MG63 (cell line): ENCODE measurements at places on chromosomes 13 and 19. TPM values are rescaled to one million over a fixed set of nuclear protein-coding genes. Genes with fewer than 3 reads are reported as not detected.

Gene AMER2
- not detected in 2 replicates for total RNA-seq

GRCh38 chr13:22176968-22177520 lies 506.2 kb downstream of the FGF9 start:
- peak; percentile 15 for DNase-seq

GRCh38 chr13:50766013-50766412 lies 77.5 kb downstream of the DLEU7 start:
- no peak for DNase-seq

GRCh38 chr13:87894059-87894458 lies 222.9 kb downstream of the SLITRK5 start:
- DNase-seq, result no peak

Gene MAN2B1
- total RNA-seq, result 37.5 and 91.0 TPM in 2 replicates

GRCh38 chr19:47609906-47610894 lies 1.3 kb downstream of the BICRA start:
- DNase-seq, result peak; percentile 53

GRCh38 chr13:99310382-99311031 lies 3.3 kb upstream of the GPR183 start:
- no peak for DNase-seq

GRCh38 chr13:21898459-21898858 lies 227.6 kb downstream of the FGF9 start:
- DNase-seq, result no peak

Gene TNFRSF19
- 0.27 and 1.3 TPM in 2 replicates for total RNA-seq

Gene ZNF534
- total RNA-seq, result not detected in 2 replicates

DNA sequence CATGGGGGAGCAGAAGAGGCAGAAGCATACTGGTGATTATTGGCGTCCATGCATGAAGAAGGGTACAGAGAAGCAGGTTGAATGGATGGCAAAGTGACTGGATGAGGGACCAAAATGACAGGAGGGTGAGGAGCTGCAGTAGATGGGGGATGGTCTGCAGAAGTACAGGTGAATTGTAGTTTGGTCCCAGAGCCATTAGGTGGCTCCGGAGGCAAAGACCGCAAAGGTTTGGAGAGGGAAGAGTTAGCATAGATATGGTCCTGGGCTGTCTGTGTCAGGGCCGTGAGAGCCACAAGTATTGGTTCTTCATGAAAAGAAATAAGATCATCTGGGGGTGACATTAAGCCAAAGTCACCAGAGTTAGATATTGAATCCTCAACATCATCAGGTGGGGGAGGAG lies 59.0 kb upstream of the ZNF726 start:
- no peak for DNase-seq

- no peak for DNase-seq
These were observed 8.8 kb upstream of the CD22 start for GRCh38 chr19:35320065-35320713.

- DNase-seq, result no peak
These were observed 16.1 kb upstream of the DCLK1 start for GRCh38 chr13:36147330-36147729.

- DNase-seq, result no peak
These were observed 474 bp downstream of the ARHGEF18 start for GRCh38 chr19:7349231-7349591.

Gene NKG7
- total RNA-seq, result not detected in 2 replicates

DNA sequence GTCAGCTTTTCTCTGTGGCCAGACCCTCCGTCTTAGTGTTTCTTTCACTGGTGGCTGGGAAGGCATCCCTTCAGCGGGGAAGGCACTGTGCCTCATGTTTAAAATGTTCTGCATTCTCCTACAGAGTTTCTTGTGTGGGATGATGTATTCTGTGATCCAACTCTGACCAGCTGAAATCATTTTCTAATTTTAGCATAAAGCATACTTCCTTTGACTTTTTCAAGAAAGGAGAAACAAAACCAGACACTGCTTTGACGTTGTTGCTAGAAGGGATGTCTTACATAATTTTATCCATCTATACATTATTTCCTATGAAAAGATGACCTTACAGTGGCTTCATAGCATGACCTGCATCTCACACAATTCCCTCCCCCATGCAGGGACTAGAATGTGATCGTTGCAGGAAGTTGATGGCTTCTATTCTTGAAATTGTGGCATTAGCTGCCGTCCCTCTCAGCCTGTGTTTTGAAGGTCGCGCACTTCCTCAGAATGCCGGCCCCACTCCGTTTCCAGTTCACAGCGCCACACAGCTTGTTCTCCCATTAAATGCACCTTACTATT lies 38.6 kb upstream of the TEX29 start:
- no peak for DNase-seq

GRCh38 chr13:47000165-47000564 lies 103.3 kb upstream of the HTR2A start:
- no peak for DNase-seq

- DNase-seq, result no peak
These were observed 3.1 kb downstream of the ZNF784 start for GRCh38 chr19:55621205-55621672.

DNA sequence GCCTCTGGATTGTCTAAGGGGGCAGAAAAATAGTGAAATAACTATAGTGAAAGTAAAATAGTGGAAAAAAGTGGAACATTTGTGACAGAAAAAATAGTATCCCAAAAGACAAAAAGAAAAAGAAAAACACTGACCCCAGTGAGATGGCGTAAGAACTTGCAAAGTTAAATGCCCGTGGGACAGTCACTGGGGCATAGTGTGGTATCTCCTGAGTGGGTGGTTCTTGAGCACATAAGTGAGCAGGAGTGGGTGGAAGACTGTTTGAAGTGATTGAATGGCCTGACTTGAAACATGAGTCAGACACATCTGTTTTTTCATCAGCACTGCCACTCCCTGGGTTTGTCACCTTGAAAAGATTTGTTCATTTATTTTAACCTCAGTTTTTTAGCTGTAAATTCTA lies 2.5 kb downstream of the ZNF430 start:
- no peak for DNase-seq

DNA sequence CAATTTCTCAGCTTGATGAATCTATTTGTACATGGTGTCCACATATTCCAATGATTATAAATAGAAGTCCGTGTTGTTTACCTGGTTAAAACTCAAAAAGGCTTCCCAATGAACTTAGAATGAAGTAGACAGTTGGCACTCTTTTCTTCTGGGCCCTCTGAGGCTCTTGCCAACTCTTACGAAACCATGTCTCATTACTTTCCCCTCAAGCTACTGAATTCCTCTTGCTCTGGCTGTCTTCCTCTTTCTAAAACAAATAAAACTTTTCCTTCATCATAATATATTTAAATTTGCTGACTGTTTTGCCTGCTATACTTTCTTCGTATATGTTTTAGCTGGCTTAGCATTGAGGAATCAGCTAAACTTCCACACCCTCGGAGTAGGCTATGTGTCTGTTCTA lies 139.7 kb downstream of the SLITRK6 start:
- DNase-seq, result peak; percentile 28

Gene SLITRK6
- total RNA-seq, result 1.4 and 2.3 TPM in 2 replicates

GRCh38 chr19:10690341-10690781 lies 10.9 kb upstream of the QTRT1 start:
- no peak for DNase-seq

- no peak for DNase-seq
These were observed 84.6 kb downstream of the CYSLTR2 start for GRCh38 chr13:48738311-48738710.

Gene KIR3DL2
- total RNA-seq, result not detected in 2 replicates

DNA sequence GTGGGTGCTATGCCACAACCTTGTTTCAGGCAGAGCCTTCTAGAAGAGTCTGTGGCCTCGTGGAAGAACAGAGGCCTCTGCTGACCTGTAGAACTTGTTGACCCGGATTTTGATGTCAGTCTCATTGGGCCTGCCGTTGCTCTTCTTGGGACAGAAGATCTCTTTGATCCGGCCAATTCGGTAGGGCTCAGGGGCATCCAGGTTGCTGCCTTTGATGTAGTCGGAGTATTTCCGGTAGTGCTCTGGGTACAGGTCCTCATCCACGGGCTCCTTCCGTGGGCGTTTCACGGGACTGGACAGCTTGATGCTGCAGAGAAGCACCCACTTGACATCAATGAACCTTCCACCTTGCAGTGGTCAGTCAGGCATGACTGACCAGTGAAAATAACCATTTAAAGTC lies 24.0 kb upstream of the EIF3G start:
- no peak for DNase-seq

DNA sequence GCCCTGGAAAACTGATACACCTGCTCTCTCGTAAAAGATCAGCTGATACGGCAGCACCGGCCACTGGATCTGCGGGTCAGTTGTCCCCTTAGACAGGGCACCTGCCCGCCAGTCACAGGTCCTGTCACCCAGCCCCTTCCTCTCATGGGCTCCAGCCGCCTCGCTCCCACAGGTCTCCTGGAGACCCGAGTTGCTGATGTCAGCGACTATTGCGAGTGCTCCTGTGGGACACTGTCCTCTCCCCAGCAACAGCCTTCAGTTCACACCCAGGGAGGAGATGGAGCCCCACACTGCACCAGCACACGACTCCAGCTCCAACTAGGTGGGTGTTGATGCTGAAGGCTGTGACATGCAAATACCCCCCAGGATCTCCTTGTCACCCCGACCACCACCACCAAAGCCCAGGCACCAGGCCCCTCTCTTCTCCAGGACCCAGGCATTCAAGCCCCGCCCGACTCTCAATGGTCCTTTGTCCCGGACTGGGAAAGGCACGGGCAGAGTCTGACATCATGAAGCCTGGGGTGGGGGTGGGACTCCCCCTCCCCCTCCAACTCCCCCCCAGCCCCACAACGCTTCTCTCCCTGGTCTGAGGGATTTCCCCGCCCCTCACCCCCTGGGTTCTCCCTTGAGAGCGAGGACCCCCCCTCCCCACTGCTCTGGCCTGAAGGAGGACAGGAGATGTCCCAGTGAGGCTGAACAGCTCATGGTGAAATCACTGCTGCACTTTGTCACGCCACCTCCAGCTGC lies 1.4 kb upstream of the MAG start:
- DNase-seq, result no peak
